NCI-H1436 treated with DMSO at 0.1 percent for 48 hours (cell line): ENCODE measurements at places on chromosomes 6 and 20.
A peak's percentile ranks its signal among the peaks of the same experiment; 100 is the strongest.

DNA sequence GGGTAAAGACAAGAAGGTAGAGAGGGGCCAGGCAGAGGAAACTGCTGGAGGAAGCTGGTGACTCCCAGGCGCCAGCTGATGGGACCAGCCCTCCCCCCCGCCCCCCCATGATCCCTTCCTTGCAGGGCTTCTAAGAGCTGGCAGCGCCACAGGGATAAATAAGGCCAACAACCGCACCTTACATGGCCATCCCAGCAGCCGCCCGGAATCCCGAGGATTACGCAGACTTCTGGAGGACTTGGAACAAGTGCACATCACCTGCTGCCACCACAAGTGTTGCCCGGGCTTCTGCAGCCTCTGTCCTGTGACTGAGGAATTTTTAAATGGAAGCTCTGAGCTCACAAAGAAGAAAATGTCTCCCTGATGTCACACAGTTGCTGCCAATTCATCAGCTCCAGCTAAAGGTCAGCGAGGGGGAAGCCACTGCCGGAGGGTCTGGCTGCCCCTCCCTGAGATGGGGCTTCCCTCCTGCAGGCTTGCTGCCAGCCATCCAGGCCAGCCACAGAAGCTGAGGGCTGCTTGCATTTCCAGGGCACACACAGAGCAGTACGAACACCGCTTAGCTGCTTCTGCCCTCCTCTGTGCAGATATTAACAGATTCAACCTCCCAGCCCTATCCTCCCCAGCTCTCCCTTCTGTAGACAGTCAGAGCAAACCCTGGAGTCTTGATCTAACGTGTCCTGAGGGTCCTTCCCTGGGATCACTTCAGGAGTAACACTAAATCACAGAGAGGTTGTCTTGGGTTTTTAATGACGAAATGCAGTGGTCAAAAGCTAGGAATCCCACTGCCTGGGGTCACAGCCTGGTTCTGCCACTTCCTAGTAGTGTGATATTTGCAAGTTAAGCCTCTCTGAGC is 38.6 kb upstream of the PIM1 start:
- DNase-seq = no peak

GRCh38 chr20:43187476-43188233 is 2.1 kb downstream of the PTPRT start:
- DNase-seq = no peak

GRCh38 chr6:166949528-166950442 is 6.6 kb downstream of the RNASET2 start:
- DNase-seq = no peak

GRCh38 chr6:52016915-52017748 is 70.3 kb downstream of the PKHD1 start:
- no peak for DNase-seq

- DNase-seq = no peak
These were observed 208.2 kb downstream of the THBS2 start for GRCh38 chr6:169045486-169045885.

DNA sequence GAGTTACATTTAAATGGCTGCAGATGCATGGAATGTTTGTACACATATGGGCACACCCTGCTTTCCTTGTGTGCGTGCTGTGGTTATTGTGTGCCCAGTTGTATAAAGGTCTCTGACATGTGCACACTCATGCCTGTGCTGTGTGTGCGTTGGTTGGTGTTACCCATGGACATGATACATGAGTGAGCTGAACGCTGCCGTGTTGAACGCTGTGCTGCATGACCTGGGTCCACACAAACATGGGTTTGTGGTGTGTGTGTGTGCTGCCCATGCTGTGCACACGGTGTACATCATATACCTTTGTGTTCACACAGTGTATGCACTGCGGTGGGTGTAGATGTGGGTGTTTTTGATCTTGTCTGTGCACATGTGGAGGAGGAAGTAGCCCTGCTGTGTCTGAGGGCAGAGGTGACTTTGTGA is 54.4 kb downstream of the TOX2 start:
- DNase-seq = no peak

DNA sequence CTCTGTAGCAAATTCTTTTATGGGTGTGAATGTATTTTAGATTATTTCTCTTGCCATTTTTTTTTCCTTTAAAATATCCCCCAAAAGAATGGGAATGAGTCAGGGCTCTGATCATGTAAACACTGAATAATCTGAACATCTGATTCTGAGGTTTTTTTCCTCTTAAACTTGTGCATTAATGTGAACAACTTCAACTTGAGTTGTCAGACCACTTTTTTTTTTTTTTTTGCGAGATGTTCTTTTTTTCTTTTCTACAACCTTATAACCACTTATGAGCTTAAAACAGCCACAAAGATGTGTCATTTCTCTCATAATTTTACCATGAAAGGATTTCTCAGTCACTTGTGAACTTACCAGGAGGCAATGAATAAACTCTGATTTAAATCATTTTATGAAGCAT is 85.3 kb downstream of the TBC1D7 start:
- no peak for DNase-seq

DNA sequence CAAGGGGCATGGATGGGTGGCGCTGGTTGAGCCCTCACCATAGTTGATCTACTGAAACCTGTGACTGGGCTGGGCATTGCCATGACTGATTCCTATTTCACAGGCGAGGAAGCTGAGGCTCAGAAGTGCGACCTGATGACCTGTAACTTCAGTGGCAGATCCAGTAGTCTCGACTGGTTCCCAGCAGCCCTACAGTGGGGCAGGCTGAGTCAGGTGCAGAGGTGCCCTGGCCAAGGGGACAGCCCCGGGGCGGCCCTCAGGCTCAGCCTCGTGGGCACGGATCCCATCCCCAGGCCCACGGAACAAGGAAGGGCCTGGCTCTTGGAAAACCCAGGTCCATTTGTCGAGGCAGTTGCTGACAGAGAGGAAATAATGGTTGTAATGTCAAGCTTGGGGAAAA is 283.0 kb downstream of the CDH4 start:
- DNase-seq = no peak

DNA sequence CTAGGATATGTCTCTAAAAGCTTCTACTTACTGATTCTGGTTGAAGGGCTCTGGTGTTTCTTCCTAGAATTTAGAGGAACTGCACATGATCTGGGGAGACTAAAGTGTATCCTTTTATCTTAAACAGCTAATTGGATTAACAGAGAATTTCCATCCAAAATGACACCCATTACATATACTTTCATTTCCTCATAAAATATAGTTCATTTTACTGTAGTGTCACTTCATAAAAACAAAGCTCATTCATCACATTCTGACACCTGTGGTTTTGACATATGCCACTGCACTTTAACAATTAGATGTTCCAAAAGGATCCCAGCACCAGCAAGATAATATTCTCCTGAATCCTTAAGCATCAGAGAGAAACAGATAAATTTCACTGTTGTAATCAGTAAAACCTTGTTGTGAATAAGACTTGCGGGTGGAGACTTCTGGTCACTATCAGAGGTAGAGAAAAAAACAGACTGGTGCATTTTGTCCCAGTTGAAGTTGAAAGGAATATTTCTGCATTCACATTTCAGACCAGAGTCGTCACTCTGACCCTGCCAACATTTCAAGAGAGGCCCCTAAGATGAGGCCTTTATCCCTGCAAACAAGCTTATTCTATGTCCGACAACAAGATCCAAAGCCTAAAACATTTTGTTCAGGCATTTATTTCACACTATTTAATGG is 175.3 kb upstream of the BMP5 start:
- DNase-seq = no peak

GRCh38 chr20:21235484-21236445 is 67.4 kb upstream of the XRN2 start:
- peak; percentile 61 for DNase-seq

GRCh38 chr6:149271348-149272340 is 45.9 kb upstream of the TAB2 start:
- DNase-seq = no peak

DNA sequence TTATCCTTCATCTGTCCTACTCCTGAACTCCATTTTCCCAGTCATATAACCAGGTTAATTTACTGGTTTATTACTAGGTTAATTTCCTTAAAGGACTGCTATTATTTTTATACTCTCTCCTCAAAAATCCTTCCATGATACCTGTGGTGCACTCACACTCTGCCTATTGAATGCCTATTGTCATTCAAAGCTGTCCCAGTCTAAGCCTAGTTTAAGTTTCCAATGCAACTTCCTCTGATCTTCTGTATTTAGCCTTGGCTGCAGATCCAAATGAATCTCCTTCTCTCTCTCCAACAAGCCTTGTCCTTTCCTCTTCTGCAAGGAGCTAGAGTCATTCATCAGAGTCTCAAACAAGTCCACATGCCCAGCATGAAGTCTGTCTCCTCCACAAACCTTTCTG is 41.3 kb upstream of the ADGRF5 start:
- no peak for DNase-seq

DNA sequence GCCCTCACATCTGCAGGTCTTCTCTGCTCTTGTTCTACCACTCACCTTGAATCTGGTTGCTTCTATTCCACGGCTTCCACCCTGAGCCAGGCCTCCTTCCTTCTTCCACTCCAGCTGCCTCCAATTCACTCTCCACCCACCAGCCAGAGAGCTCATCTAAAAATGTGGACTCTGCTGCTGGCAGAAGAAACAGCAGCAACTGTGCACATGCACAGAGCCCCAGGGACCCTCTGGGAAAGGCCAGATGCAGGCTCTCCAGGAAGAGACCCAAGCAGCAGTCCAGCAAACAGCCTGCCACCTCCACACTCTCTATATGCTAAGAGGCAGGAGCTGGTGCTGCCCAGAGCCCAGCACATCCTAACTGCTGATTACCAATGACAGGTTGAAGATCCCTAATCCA is 162.6 kb upstream of the TOP1 start:
- DNase-seq = no peak

DNA sequence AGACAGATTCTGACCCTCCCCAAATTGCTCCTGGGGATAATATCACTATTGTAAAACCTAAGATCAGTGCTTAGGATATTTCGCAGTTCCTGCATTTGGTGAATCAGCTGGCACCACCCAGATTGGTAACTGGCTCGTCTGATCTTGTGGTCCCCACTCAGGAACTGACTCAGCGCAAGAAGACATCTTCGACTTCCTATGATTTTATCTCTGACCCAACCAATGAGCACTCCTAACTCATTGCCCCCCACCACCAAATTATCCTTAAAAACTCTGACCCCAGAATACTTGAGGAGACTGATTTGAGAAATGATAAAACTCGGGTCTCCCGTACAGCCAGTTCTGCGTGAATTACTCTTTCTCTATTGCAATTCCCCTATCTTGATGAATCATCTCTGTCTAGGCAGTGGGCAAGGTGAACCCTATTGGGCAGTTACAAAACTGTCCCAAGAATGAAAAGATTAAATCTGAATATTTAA is 55.7 kb upstream of the PRND start:
- no peak for DNase-seq

DNA sequence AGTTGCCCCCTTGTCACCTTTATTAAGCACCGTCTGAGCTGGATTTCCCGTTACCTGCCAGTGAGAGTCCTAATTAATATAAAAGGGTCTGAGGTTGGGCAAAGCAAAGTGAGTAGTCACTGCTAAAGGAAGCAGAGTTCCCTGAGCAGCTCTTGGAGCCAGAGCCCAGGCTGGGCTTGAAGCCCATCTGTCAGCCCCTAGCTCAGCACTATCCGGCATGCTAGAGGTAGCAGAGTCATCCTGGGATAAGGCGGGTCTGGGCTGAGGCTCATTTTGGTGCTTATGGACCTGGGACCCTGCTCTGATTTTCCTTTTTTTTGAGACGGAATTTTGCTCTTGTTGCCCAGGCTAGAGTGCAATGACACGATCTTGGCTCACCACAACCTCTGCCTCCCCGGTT is 46.2 kb downstream of the ADNP start:
- no peak for DNase-seq

DNA sequence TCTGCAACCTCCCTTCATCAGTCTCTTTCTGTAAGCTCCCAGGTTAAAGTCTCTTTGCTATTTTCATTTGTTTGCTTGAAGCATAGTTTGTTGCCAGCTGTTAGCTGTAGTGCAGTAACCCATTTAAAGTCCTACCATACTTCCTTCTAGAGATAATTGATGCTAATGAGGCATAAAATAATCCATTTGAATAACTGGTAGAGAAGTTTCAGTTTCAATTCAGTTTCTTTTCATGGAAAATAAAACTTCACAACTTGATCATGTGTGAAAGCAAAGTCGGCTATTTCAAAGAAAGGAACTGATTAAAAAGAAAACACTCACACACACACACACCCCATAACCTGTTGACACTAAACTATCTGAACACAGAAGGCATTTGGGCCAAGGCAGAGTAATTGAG is 68.5 kb upstream of the TENT5A start:
- no peak for DNase-seq

GRCh38 chr6:41306187-41306854 is 19.8 kb upstream of the TREM1 start:
- no peak for DNase-seq

GRCh38 chr6:148293181-148293995 is 49.2 kb upstream of the SASH1 start:
- DNase-seq = no peak

- no peak for DNase-seq
These were observed 50.1 kb upstream of the SLC32A1 start for GRCh38 chr20:38674092-38674764.

- DNase-seq = no peak
These were observed 6.0 kb downstream of the CPNE5 start for GRCh38 chr6:36833182-36833789.

DNA sequence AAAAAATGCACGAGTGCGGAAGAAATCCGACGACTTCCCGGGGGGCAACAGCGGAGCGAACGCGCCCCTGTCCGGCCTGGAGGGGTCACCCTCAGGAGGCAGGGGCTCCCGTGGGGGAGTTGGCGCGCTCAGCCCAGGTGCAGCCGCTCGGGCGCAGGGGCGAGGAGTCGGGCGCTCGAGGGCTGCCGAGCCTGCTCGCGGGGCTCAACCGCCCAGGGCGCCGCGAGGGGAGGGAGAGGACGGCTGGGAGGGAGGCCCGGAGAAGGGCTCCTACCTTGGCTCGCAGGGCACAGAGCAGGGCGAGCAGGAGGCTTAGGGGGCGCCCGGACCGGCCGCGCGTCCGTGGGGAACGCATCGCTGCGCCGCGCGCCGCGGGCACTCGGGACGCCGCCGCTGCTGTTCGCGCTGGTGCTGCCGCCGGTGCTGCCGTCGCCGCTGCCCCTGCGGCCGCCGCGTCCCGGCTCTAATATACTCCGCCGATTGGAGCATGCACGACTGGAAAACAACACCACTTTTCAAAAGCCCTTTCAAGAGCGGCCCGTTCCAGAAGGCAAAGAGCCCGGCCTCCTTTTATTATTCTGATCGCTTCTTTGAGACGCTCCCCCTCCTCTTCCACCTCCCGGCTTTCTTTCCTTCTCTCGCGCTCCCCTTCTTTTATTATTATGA is 490 bp downstream of the JAG1 start:
- no peak for DNase-seq

DNA sequence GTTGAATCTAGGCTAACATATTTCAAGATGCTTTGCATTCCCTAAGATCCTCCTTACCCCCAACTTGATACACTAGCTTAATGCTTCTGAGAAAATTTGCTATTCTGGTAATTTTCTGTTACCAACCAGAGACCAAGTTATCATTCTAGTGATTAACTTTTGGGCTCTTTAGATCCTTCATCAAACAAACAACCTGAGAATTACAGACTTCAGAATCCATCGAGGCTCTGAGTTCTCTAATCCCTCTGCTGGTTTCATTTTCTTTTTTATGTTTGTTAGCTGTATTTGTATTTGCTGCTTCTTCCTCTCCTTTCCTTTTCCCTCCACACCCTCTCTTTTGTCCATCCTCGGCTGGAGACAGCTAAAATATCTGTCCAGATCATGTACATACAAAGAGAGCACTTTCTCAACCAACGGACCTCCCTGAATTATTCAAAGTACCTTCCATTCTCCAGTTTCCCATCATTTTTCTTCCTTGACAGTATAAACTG is 98.7 kb upstream of the RIPOR2 start:
- DNase-seq = no peak

- DNase-seq = no peak
These were observed 5.2 kb downstream of the OR11A1 start for GRCh38 chr6:29451471-29452193.
